ENCODE measurements at places on chromosomes 2 and 18. TPM values are rescaled to one million over a fixed set of nuclear protein-coding genes. Genes with fewer than 3 reads are reported as not detected.

The GALR1 gene
- 0.08 TPM for total RNA-seq

The LYPD1 gene
- 3.3 TPM for total RNA-seq

The NOL4 gene
- total RNA-seq, result 0.67 TPM

The DSG2 gene
- 34.4 TPM for total RNA-seq

The FTCDNL1 gene
- total RNA-seq, result 2.3 TPM

The NFE2L2 gene
- 66.5 TPM for total RNA-seq

The RETSAT gene
- total RNA-seq, result 16.6 TPM

The MROH2A gene
- total RNA-seq, result not detected

The TMEM200C gene
- 1.0 TPM for total RNA-seq

The MPP4 gene
- not detected for total RNA-seq

The KIF3C gene
- total RNA-seq, result 5.5 TPM

- no peak for DNase-seq
These were observed 79.0 kb downstream of the CCDC150 start for GRCh38 chr2:196718419-196719109.

DNA sequence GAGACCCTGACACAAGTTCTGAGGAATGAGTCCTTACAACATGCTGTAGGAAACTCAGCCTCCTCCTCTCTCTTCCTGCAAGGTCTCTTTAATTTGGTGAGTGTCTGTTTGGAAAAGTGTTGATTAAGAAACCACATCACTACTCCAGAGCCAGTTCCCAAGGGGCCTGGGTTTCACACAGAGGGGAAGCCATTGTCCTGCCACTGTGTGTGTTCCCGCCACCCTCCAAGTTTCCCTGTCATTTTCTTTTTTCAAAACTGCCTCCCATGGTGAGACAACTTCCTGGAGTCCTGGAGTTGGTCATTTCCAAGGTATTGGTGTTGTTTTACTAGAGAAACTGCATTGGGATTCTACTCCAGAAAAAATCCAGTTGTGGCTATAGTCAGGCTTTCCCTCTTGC is 232.0 kb upstream of the PARD3B start:
- no peak for DNase-seq

GRCh38 chr2:200828572-200829257 is 17.0 kb downstream of the BZW1 start:
- no peak for DNase-seq

DNA sequence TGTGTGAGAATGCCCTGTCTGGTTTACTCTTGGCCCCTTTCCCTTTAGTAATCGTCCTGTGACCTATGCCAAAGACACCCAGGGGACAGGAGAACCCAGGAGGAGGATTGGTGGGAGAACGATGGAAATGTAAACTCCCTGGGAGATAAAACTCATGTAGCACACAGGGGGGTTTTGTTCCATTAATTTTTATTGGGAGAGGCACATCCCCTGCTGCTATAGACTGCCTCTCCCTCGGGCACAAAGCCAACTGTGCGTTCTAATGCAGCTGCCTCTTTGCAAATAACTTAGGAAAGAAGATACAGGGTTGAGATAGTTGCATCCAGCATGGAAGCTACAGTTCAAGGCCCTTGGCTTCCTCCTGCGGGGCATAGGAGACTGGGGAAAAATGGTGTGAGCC is 489.6 kb downstream of the SLC4A3 start:
- DNase-seq, result no peak

- no peak for DNase-seq
These were observed 59.4 kb downstream of the RHOB start for GRCh38 chr2:20506201-20506685.

- DNase-seq, result no peak
These were observed 997 bp downstream of the BOK start for GRCh38 chr2:241559323-241560161.

DNA sequence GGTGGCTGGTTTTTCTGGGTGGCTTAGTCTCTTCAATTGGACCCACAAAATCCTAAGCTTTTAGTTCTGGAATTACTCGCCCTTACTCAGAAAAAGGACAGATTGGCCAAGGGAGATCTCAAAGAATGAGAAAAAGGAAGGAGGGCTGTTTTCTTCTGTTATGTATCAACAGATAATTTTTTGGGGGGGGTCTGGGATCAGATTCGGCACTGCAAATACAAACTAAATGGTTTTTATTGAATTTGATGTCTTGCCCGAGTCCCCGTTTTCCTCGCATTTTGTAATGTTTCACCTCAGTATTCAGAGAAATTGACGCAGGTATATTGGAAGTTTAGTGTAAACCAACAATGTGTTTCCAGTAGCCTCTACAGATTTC is 762 bp downstream of the YIPF4 start:
- DNase-seq, result no peak

DNA sequence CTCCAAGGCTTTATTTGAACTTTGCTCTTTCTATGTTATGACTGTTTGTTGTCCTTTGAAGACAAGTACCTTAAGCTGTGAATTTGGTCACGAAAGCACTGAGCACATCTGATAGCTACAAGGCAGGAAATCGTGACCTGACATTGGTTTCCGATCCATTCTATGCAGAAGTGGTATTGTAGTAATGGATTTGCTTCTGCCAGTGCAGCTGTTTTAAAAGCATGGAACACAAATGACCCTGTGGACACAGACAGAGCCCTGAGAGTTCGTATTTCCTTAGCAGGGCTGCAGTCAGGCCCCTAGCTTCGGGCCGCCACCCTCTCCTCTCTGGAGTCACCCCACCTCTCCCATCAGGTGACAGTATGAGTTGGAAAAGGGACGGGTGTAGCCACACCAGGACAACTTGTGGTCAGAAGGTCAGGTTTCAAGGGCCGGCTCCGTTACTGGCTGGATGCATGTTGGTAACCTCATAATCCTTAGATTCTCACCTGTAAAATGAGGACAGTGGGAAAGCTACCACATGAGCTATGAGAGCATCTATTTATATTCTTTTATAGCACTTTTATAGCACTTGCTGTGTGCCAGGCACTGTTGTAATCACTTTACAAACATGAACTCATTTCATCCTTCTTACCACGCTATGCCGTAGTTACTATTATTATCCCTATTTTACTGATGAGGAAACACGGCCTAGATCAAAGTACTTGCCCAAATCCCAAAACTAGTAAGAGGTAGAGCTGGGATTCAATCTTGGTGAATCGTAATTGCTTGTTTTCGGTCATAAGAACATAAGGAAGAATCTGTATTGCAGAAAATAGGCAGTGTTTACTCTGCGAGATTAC is 70.2 kb downstream of the SPATS2L start:
- DNase-seq, result no peak

GRCh38 chr18:46917803-46918600 is 600 bp downstream of the KATNAL2 start:
- DNase-seq, result no peak

- no peak for DNase-seq
These were observed 246.1 kb downstream of the EXOC6B start for GRCh38 chr2:72579591-72580180.

DNA sequence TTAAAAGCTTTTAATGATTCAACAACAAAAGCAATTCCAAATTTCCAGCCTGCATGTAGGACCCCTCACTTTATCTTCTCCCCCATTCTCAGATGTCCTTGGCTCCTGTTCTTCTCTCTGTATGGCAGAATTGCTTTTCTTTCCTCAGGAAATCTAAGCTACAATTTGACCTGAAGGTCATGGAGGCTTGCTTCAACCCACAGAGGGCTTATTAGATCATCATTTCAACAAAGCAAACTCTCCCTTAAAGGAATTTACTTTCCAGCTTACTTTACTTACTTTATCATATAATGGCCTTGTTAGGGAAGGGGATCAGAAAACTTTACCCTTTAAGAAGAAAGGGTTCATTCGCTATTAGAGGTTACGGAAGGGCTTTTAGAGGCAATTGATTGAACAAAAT is 211.5 kb downstream of the RAD51AP2 start:
- DNase-seq, result no peak

GRCh38 chr2:190111166-190111565 is 48.6 kb upstream of the MSTN start:
- no peak for DNase-seq

DNA sequence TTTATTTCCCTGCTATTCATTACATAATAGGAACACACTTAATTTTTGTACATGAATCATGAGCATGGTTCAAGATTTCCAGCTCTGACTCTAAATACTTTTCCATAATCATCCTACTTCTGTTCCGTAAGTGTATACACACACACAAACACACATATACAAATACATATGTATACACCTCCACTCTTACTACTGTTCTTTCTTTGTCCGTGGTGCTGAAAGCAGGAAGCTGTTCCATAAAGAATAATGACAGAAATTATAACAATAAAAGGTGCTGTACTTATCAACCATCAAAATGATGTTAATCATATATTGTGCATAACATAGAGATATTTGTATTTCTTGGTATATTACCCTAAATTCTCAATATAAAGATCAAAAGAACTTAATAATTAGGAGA is 776.9 kb downstream of the DPP10 start:
- DNase-seq, result no peak

DNA sequence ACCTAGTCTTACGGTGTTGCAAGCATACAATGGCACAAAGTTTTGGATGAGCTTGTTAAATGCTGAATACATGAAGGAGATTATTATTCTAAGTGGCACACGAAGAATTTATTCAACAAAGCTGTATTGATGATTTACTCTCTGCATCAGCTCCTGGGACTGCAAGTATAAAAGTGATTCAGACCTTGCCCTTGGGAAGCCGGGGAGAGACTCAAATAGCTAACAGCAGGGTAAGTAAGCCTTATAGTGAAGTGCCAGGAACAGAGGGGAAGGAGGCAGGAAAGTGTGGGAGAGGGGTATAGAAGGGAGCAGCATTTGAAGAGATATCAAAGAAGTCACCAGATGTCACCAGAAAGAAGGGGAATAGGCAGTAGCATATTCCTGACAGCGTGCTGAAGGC is 115.4 kb downstream of the MCFD2 start:
- peak; percentile 7 for DNase-seq

- DNase-seq, result no peak
These were observed 18.7 kb upstream of the LYPD6B start for GRCh38 chr2:149019768-149020167.

- no peak for DNase-seq
These were observed 16.0 kb downstream of the TMEM177 start for GRCh38 chr2:119694845-119695521.

- DNase-seq, result no peak
These were observed 50.3 kb upstream of the TLK1 start for GRCh38 chr2:171210864-171211431.

GRCh38 chr2:46068636-46069035 is 228.6 kb upstream of the EPAS1 start:
- no peak for DNase-seq

GRCh38 chr2:189446780-189447179 is 5.5 kb downstream of the WDR75 start:
- DNase-seq, result no peak

DNA sequence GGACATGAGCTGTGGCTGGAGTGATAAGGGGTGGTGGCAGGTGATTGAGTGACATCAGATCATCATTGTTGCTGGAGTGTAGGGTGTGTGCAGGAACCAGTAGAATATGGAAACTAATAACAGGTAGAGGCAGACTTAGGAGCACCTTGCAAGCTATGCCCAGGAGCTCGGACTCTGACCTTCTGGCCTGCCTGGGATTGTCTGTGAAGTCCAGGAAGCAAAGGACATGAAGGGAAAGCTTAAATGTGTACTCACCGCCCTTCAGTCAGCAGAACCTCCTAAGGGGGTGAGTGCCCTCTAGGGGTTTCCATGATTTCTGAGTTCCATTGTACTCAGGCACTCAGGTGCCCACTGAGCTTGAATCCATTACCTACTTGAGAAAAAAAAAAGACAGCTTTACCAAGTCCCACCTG is 104.2 kb downstream of the CRIM1 start:
- DNase-seq, result no peak
